Kidney glomerular epithelial cell (primary cell): ENCODE measurements at places on chromosomes 3 and 15.

GRCh38 chr15:71228403-71228802, 113.1 kb downstream of the THSD4 start:
- DNase-seq: no peak

- peak; percentile 48 for DNase-seq
Measured at GRCh38 chr15:91706322-91707032, 147.0 kb upstream of the SLCO3A1 start.

GRCh38 chr3:84965141-84965540, 6.4 kb downstream of the CADM2 start:
- peak; percentile 3 for DNase-seq

- DNase-seq: no peak
Measured at GRCh38 chr3:34279901-34280300, 481.5 kb downstream of the PDCD6IP start.

DNA sequence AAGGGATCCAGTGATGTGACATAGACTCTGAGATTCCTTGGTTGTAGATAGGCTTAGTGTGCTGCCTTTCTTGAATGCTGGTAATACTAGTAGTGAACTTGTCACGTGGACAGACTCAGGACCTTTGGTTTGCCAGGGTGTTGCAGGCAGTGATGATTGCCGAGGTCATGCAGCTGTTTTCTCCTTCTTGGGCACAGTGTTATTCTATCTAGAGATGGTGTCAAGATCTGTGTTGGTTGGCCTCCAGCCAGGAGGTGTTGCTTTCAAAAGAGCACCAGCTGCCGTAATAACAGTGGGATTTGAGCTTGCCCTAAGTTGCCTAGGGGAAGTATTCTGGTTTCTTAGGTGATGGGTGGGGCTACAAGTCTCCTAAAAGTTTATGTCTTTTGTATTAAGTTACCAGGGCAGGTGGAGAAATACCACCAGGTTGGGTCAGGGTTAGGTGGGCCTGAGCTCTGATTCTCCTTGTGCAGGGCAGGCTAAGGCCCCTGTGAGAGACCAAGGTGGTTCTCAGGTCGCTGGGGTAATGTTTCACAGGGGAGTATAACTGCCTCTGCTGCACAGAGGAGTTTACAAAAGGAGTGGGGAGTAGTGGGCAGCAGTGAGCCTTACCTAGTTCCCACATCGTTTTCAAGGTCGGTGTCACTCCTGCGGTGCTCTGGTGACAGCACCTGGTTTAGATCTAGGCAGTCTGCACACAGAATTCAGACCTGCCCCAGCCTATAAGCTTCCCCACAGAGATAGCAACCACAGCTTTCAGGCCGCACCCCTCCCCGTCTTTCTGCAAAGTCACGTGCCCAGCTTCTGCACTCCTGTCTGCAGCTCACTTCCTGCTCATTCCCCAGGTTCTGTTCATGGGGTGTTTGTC, 350.3 kb downstream of the DOCK3 start:
- DNase-seq: no peak

GRCh38 chr15:48647962-48648361, 2.5 kb upstream of the FBN1 start:
- DNase-seq: no peak
